Ovary (tissue), 10 donors: ENCODE measurements at places on chromosomes 16 and 17. TPM values are rescaled to one million over a fixed set of nuclear protein-coding genes. Genes with fewer than 3 reads are reported as not detected.

INO80E gene
- total RNA-seq: 23.8 TPM

HOXB5 gene
- total RNA-seq: not detected

DNA sequence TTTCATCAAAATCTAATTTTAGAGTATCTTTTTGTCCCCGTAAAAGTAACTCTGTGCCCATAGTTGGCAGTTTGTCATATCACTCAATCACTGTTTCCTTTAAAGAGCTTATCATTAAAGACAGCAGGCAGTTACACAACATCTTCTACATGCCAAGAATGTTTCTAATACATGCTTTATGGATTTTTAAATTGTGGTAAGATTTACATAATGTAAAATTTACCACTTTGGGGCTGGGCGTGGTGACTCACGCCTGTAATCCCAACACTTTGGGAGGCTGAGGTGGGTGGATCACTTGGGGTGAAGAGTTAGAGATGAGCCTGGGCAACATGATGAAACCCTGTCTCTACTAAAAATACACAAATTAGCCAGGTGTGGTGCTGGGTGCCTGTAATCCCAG is 687.2 kb downstream of the WWOX start:
- no peak for DNase-seq

DNA sequence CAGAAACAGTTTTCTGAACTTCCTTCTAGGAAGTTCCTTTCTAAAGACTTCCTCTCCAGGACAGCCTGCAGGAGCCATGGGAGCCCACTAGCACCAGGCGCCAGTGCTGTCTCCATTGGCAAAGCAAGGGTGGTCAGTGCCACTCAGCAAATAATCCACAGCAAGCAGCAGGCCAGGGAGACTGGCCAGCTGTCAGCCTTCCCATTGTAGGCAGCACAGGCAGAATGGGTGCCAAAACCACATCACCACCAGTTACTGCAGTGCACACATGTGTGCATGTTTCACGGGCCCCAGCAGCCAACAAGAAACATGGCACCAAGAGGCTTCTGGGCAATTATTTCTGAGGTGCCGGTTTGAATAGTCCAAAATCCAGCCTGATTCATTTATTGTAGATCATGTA is 26.7 kb downstream of the DNASE1 start:
- DNase-seq: no peak

- DNase-seq: no peak
Measured at GRCh38 chr17:4006745-4007211, 42.5 kb upstream of the ATP2A3 start.

- DNase-seq: no peak
Measured at GRCh38 chr16:65083164-65083857, 38.6 kb downstream of the CDH11 start.
